Stimulated activated CD4-positive, alpha-beta T cell treated with anti-CD3 and anti-CD28 coated beads, Interleukin-15, amount 100 ng/mL, for 48 hours (primary cell): ENCODE measurements at places on chromosomes 2 and 18.
A peak's percentile ranks its signal among the peaks of the same experiment; 100 is the strongest.

DNA sequence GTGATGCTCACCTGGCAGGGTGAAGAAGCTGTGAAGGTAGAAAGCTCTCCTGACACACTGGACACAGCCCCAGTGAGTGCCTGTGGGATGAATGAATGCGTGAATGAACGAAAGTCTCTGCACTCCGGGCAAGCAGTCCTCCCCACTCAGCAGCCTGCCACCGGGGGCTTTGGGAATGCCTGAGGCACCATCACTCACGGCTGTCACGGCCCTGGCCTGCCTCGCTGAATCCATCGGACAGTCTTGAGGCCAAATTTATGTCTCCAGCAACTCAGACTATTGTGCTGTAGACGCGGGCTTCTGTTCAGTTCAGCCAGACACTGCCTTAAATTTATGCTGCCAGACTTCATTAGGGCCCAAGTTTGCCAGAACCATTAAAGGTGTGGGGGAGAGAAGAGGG, 62.9 kb upstream of the TEX51 start:
- DNase-seq, result no peak

GRCh38 chr2:174485788-174486562, 854 bp downstream of the GPR155 start:
- DNase-seq, result no peak

DNA sequence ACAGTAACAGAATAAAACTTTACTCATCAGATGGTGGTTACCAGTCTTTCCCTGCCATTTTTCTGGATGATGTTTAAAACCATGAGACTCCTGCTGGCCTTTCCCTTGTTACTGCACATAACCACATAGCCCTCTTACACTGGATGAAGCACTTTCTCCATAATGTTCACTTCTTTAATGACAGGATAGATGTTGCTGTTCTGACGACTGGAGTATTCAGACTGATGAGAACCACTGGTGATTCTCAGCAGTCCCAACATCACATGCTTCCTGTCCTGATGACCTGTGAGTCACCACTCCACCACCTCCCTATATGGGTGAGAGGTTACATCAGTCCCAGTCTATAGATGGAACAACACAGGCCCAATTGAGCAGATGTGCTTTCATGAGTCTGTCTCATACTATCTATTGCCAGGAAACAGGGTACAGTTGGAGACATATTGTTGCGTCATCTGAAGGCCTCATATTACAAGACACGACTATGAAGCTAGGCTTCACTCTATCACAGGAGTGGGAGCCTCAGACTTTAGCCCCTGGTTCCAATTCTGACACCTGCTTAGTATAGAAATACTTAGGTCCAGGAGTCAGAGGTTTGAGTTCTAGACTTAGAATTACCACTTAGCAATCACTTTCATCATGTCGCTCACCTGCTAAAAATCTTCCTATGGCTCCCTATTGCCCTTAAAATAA, 145.7 kb upstream of the KLF7 start:
- DNase-seq, result peak; percentile 63

- no peak for DNase-seq
These were observed 1.2 kb downstream of the EPB41L3 start for GRCh38 chr18:5542515-5543035.

GRCh38 chr2:8319219-8319618, 362.6 kb upstream of the ID2 start:
- no peak for DNase-seq

- DNase-seq, result no peak
These were observed 5.0 kb upstream of the FAM171B start for GRCh38 chr2:186688813-186689212.

DNA sequence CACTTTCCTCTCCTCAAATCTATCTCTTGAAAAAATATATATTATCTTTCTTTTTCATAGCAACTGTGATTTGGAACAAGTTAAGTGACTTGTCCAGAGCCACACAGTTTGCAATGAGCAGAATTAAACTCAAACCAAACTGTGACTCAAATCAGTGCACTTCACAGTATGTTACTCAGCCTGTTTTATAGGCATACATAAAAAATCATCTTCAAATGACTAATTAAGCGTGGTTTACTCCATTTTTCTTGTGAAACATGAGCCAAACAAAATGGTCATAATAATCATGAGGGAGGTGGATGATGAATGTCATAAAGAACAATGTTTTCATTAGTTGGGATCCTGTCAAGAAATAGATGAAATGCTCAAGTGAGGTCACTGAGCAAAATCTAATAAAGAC, 6.1 kb upstream of the CCDC178 start:
- DNase-seq, result no peak

GRCh38 chr18:34942975-34943374, 98.2 kb upstream of the MAPRE2 start:
- no peak for DNase-seq

- DNase-seq, result no peak
These were observed 1.6 kb downstream of the ITGAV start for GRCh38 chr2:186591506-186591890.

DNA sequence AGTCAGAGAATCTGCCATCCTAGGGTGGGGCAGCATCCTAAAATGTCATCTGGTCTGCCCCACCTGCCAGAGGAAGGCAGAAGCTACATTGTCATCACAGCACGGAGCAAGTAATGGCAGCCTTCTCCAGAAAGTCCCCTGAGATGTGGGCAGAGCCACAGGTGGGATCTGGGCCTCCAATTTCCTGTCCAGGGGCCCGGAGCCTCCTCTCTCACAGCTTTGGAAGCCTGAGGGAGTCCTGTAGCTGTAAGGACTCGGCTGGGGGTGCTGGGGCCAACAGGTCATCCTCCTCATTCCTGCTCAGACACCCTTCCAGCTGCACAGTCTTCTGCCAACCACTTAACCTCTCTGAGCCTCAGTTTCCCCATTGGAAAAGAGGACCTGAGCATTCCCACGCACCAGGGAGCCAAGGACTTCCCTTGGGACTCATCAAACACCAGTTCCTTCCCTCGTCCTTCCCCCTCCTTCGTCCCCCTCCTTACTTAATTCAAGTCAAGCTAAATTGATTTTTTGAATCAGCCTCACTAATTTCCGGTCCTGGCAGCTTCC, 48.6 kb upstream of the ID2 start:
- DNase-seq, result no peak

GRCh38 chr2:219517954-219518778, 3.9 kb downstream of the ASIC4 start:
- no peak for DNase-seq

DNA sequence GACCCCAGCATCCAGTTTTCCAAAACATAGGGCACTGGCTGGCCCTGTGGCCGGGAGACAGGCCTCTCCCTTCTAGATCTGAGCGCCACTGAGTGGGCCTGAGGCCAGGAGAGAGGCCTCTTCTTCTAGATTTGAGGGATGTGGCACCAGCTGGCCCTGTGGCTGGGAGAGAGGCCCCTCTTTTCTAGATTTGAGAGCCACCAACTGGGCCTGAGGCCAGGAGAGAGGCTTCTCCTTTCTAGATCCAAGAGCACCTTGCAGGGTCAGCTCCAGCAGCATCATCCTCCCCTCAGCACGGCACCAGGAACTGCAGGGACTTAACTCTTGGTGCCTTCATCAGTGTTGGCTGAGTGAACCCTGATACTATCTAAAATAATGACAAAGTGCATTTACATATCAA, 114.3 kb upstream of the ALKAL2 start:
- no peak for DNase-seq

GRCh38 chr2:207078186-207078798, 87.5 kb downstream of the KLF7 start:
- no peak for DNase-seq

DNA sequence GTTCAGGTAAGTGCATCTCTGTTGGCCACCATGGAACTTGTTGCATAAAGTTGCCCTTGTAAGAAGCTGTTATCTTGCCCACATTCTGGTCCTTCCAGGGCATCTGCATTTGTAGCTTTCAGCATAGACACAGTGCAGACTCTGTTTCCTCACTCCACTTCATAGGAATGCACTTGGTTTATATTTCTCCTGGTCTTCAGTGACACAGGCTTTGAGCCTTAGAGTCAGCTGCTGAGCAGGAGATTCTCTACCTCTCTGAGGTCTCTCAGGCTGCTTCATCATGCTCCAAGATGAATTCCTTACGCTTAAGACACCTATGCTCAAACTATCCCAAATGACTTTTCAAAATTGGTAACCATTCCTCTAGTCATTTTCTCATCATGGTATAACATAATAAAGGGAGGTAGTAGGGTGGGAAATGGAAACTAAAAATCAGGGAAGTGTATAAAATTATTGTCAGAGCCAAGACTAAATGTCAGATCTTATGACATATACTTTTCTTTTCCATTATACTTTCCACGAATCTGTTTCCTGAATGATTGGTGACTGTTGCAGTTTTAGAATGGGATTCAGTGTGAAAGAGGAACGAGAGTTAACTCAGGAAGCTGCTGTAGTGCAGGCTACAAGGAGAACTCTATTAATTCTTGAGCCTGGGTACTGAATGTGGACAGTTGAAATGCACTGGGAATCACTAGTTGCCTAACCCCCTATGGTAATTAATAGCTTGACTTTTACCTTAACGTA, 72.0 kb downstream of the GALNT1 start:
- no peak for DNase-seq

GRCh38 chr18:34734056-34734455, 24.0 kb downstream of the DTNA start:
- DNase-seq, result no peak

- no peak for DNase-seq
These were observed 67.5 kb downstream of the MYL12B start for GRCh38 chr18:3329471-3329870.

GRCh38 chr2:234135750-234136221, 85.3 kb downstream of the SPP2 start:
- peak; percentile 30 for DNase-seq

GRCh38 chr18:62672600-62672999, 42.7 kb upstream of the PHLPP1 start:
- no peak for DNase-seq

DNA sequence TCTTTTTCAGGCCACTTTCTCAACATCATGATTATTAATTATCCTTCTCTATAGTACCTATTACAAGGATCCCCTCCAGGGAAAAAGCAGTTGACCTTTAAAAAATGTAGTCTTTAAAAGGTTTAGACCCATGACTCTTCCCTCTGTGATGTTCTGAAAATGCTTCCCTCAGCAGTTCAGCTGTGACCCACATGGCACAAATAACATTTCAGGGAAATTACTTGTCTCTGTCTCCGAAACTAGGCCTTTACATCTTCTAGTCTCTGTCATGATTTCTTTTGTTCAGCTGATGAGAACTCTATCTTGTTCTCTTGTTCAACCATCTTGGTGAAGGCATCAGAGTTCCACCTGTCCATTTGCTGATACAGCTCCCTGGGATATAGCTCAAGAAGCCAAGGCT, 28.3 kb downstream of the LGALSL start:
- no peak for DNase-seq

DNA sequence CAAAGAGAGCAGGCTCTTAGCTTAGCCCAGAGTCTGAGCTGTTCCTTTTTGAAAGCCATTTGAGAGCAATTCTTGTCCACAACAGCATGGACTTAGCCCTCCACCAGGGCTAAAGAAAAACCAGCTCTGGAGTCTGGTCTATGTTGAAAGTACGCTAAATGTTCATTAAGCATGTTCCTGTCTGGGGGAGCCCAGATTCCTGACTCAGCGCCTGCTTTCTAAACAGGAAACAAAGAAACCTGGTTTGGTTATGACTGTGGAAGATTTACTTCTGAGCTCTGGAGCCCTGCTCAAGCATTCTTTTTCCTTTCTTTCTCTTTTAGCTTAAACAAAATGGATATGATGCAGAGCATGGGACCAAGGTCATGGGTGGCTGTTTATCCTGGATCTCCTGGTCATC, 279.8 kb downstream of the RBM43 start:
- DNase-seq, result no peak

DNA sequence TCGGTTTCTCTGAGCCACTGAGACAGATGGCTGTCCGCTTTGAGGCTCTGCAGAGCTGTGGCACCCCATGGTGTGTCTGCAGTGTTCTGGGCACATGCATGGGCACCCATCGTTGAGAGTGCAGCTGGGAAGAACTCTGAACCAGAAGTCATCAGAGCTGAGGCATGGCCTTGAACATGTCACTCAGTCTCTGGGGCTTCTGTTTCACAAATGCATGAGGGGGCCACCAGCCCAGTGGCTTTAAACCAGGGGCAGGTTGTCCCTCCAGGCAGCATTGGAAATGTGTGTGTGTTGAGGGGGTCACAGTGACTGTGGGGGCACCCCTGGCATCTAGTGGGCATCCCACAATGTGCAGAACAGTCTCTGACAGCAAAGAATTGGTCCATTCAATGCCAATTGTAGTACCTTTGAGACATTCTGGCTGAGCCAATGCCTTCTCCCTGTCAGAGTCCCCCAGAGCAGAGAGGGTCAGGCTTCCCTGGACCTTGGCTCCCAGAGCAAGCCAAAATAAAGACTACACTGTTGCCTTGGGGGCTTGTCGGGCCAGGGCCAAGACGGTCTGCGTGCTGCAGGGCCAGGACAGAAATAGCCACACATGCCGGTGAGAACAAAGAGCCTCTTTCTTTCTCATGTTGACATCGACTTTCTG, 9.3 kb upstream of the PSMD1 start:
- DNase-seq, result no peak

DNA sequence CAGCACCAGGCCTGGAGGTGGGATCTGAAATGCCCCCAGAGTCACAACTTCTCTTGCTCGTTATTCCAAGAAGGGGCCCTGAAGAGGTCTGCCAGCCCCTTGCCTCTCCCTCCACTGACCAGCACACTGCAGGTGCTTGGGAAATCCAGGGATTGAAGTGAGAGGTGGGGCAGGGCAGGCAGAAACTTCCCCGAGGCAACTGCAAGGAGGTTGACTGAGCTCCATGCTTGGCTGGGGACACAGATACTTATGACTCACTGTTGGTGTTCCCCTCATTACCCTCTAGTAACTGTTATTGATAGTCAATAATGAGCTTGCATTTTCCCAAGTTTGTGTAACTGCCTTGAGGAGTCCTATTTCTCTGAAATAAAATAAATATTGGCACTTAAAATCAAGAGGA, 47.5 kb downstream of the MARCO start:
- DNase-seq, result no peak

GRCh38 chr2:191957996-191958860, 111.3 kb upstream of the CAVIN2 start:
- DNase-seq, result no peak

DNA sequence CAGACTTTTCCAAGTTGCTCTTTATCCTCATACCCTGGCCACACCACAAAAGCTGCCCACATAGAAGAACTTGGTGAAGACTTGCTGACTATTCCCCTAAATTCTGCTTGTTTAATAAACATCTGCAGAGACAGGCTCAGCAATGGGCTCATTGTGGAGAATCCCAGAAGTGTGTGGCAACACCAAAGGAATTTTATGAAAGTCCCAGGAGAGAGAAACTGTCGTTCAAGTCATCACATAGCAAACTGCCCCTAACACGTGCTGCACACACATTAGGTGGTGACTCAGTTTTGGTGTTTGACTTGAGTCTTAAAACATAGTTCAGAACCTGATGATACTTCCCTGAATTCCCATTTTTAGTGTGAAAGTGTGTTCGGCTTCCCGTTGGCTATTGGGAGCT, 38.6 kb downstream of the CYP1B1 start:
- DNase-seq, result no peak

- no peak for DNase-seq
These were observed 8.4 kb upstream of the SP9 start for GRCh38 chr2:174326161-174327020.

GRCh38 chr2:134008837-134009236, 245.0 kb upstream of the MGAT5 start:
- no peak for DNase-seq

GRCh38 chr2:201931951-201932350, 101.7 kb upstream of the FZD7 start:
- no peak for DNase-seq

GRCh38 chr18:3857544-3857943, 407.6 kb downstream of the TGIF1 start:
- no peak for DNase-seq
